ENCODE measurements at places on chromosomes 2 and 18.

GRCh38 chr2:50584185-50584584 lies 447.7 kb downstream of the NRXN1 start:
- DNase-seq = no peak

- DNase-seq = peak; percentile 66
Measured at GRCh38 chr2:102449370-102449974, 23.6 kb upstream of the SLC9A4 start.

- DNase-seq = peak; percentile 7
Measured at GRCh38 chr2:150832686-150833085, 345.2 kb upstream of the RND3 start.

- DNase-seq = peak; percentile 61
Measured at GRCh38 chr2:177143444-177143843, 69.2 kb upstream of the HNRNPA3 start.

GRCh38 chr2:54629914-54630857 lies 93.3 kb upstream of the EML6 start:
- DNase-seq = peak; percentile 14

DNA sequence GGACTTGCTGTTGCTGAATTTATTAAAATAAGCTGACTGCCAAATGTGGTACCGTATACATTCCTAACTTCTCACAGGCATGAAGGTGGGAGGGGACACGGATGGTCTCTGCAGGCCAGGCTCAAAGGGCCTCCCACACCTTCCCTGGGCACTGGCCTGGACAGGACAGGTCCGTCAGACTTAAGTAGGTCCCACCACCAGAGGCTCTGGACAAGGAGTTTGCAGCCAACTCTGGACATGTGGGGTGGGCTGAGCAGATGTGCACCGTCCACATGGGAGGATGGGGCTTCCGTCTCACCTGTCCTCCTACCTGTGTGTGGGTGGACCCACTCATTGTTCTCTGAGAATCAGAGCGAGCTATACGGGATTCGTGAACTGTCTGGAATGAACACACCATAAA lies 8.2 kb downstream of the ODC1 start:
- no peak for DNase-seq

- DNase-seq = no peak
Measured at GRCh38 chr2:97755491-97755890, 42.1 kb downstream of the ZAP70 start.

DNA sequence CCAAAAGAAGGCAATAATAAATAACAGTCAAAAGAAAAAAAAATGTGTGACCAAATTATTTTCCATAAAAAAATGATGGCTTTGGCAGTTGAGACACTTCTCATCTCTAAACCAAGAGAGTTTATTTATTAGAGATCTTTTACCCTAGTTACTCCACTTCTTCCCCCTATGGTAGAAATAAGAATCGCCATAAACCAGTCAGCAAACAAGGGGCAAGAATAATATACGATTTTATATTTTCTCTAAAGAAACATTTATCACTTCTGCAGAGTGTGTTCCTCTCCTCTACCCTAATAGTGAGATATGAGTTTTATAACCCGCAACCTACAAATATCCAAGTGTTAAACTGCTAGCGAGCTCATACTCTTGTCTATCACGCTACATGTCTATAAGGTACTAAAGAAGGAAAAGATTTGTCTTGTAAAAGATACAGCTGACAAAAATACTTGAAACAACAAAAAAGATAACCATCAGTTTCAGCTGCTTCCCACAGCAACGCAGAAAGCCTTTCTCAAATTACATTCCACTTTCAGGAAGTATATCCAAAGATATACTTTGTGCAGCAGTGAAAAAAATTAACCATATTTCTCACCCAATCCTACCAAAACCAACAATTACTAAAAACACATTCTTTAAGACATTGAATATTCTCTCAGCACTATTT lies 2.3 kb downstream of the RNF103 start:
- no peak for DNase-seq

DNA sequence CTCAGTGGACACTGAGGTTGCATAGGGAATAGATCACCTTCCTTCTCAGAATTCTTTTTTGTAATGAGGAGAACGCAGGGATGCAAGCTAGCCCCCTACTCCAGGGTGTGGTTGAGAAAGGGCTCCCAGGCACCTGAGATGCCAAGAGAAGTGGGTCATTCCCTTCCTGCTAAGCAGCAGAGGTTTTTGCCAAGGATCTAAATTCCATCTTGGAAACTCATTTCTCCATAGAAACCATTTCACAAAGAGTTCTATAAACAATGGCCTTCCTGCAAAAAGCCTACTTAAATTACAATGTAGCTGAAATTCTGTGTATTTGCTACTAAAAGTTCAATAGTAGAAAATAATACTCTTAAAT lies 3.7 kb upstream of the PPP3R1 start:
- DNase-seq = peak; percentile 46

GRCh38 chr2:216765761-216766262 lies 70.5 kb upstream of the IGFBP5 start:
- DNase-seq = no peak

All from GM03348 (cell line).